Activated CD4-positive, alpha-beta T cell treated with anti-CD3 and anti-CD28 coated beads, Interleukin-2, amount 50 U/mL, for 4 hours (primary cell): ENCODE measurements at places on chromosomes 12 and 14.

- DNase-seq: no peak
These were observed 31.3 kb upstream of the NDUFA12 start for GRCh38 chr12:95034750-95035149.

DNA sequence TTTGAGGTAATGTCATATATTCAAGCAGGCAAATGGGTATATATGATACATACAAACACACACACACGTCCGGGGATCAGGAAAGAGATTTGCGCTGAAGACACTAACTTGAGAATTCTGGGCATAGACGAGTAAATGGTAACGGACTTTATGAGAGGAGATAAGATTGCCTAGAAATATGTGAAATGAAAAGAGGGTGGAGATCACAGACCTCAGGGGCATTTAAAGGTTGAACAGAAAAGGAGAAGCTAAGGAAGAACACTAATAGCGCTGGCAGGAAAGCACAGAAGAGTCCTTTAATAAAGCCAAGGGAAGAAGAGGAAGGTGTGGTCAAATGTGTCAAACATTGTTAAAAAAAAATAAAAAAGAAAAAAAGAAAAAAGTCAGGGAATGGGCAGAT, 13.1 kb downstream of the CRY1 start:
- no peak for DNase-seq

DNA sequence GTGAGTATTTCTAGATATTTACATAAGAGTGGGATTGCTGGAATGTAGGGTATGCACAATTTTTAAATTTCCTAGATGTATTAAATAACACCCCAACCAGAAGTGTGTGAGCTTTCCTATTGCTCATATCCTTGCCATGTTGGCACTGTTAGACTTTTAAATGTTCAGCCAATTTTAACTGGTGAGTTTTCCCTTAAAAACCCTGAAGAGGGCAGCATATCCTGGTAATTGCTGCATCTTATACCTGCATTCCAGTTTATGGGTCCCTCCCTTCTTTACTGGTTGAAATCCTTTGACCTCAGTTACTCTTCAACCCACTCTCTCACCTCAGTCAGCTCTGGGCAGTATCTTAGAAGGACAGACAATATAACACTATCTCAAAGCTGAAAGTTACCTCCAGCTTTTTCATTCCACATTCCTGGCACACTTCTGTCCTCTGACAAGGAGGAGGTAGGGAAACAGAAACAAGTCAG, 270.6 kb downstream of the PAWR start:
- no peak for DNase-seq

DNA sequence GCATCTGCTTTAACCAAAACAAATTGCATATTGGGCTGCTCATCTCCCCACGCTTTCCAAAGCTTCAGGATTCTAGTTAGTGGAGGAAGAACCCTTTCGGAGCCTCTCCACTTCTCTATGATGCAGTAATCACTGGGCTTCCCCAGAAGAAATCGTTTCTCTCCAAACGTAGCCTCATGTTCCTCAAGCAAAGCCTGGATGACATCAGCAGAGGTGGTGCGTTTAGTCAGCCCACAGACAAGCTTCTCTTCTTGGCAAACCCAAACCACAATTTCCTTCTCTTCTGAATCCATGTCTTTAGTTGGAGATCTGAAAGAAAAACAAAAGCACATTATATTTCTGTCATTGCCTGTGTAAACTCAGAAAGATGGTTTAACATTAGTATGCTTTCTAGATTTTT, 30.6 kb downstream of the RASSF9 start:
- DNase-seq: no peak

- no peak for DNase-seq
These were observed 44.0 kb downstream of the VCPKMT start for GRCh38 chr14:50072395-50072794.

GRCh38 chr12:75986001-75986746, 45.4 kb downstream of the PHLDA1 start:
- DNase-seq: no peak
